ENCODE measurements at places on chromosomes 3 and 15.

- no peak for DNase-seq
Measured at GRCh38 chr3:120839120-120839519, 68.9 kb upstream of the STXBP5L start.

- no peak for DNase-seq
Measured at GRCh38 chr15:88238618-88239430, 17.7 kb downstream of the NTRK3 start.

- no peak for DNase-seq
Measured at GRCh38 chr15:91603384-91604080, 250.0 kb upstream of the SLCO3A1 start.

- DNase-seq: no peak
Measured at GRCh38 chr3:27326202-27326601, 43.0 kb downstream of the NEK10 start.

GRCh38 chr3:137767538-137768360 is 3.6 kb downstream of the SOX14 start:
- no peak for DNase-seq

- no peak for DNase-seq
Measured at GRCh38 chr3:16536344-16536663, 22.8 kb upstream of the RFTN1 start.

GRCh38 chr3:54792584-54792983 is 135.3 kb downstream of the LRTM1 start:
- no peak for DNase-seq

DNA sequence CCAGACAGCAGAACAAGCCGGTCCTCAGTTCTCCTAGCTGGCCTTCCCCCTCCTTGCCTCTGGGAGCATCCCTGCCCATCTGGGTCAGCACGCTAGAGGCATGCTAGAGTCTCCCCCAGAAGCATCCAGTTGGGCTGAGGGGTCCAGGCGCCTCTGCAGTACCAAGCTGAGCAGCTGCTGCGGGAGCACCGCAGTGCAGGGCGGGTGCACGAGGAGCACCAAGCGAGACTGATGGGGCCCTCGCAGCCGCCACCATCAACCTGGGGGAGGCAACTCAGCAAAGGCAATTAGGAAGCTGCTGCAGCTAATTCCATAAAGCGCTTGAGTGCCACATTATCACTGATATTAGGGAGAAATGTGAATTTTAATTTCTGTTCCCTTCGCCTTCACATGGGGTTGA is 12.4 kb downstream of the CACNA2D3 start:
- no peak for DNase-seq

All from stimulated activated CD4-positive, alpha-beta T cell treated with anti-CD3 and anti-CD28 coated beads, Interleukin-1b, Interleukin-23, amount 100 ng/mL, for 1 hour (primary cell).